ENCODE measurements at places on chromosomes 7 and 10.

- DNase-seq: no peak
Observed at GRCh38 chr7:54252256-54253035, 289.7 kb upstream of the VSTM2A start.

GRCh38 chr10:101468159-101468558, 114.2 kb downstream of the BTRC start:
- no peak for DNase-seq

- no peak for DNase-seq
Observed at GRCh38 chr7:52079726-52080125, 763.1 kb upstream of the COBL start.

DNA sequence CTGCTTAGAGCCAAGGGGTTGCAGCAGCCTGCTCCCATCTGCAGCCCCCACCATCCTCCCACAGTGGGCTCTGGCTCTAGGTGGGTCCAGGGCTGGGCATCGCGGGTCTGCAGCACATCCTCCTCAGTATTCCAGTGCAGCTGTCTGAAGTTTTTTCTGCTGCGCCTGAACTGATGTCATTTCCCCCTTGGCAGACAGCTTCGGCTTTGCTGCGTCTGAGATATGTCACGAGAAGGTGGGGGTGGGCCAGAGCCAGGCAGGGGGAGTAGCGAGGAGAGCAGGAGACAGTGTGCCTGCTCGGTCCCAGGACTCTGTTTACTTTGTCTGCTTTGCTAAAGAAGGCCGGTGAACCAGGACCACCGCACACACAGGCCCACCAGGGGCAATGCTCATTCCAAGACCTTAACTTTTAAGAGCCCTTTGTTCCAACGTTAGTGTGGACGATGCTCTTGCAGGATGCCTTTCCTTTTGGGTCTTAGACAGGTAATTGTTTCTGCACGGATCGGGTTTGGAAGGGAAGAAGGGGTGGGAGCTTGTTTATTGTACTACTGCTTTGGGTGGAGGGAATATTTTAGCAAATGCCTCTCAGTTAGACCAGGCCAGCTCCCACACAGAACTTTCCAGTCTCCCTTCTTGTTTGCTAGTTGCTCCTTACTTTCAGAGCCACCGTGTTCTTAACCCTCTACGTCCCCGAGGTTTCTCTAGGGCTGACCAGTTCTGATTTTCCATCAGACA, 32.4 kb downstream of the WBP1L start:
- DNase-seq: peak; percentile 51

GRCh38 chr7:74092321-74092963, 8.8 kb downstream of the LIMK1 start:
- DNase-seq: peak; percentile 57

- no peak for DNase-seq
Observed at GRCh38 chr7:53607961-53608360, 572.5 kb downstream of the POM121L12 start.

DNA sequence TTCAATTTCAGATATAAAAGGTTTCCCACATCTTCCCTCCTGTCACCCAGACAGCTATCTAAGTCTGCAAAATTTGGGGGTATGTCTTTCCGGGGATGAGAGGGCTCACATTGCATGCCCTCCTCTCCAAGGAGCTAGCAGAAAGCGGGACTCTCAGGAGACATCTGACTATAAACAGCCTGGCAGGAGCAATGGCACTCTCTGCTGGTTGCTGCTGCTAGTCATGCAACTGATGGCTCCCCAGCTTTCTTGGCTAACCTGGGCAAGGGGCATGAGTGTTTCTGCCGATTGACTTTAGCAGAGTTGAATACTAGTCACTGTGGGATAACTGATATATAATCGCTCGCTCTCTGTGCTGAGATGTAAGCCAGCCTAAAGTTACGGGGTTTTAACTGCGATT, 12.0 kb downstream of the TBX20 start:
- DNase-seq: no peak

GRCh38 chr10:129949411-129949810, 14.7 kb downstream of the EBF3 start:
- DNase-seq: no peak
